ENCODE measurements at places on chromosomes 6 and 20. TPM values are rescaled to one million over a fixed set of nuclear protein-coding genes. Genes with fewer than 3 reads are reported as not detected.

DNA sequence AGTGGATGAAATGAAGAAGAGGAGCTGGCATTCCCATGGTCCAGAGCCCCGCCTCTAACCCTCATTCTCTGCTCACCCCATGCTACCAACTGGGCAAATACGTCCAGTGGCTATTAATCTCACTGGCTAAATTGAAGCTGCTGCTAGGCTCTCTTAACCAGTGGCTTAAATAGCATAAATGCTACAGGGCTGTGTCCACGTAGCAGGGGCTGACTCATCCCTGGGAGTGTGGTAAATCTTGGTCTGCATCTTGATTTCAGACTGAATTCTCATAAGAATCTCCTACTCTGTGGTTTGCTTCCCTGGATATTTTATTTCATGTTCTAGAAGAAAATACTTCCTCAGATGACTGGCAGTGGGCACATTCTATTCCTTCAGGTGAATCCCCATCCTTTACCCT is 193.1 kb upstream of the ARG1 start:
- H3K4me1 ChIP-seq, result no peaks in the 10 kb centered on the region
- H3K36me3 ChIP-seq, result no peaks in the 10 kb centered on the region
- H3K27me3 ChIP-seq, result no peaks in the 10 kb centered on the region
- DNase-seq, result no peak

DNA sequence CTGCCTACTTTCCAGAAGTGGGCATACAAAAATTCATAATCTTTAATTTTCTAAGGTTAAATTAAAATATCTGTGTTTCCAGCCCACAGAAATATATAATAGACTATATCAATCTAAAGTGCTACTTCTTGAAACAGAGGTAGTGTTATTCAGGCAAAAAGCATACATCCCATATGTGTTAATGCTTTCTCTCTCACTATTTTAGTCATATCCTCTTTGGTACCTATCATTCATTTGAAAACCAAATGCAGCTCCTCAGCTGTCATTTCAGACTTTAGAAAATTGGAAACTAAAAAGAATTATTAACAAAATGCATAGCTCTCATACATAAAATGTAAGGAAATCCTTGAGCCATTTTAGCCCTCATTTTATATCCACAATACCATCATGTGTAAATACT is 925 bp downstream of the FHL5 start:
- H3K4me1 ChIP-seq, result no peaks in the 10 kb centered on the region
- no peak for DNase-seq
- peak overlapping the region; percentile 46 for H3K27ac ChIP-seq
- no peaks in the 10 kb centered on the region for H3K27me3 ChIP-seq
- no peak overlapping the region for H3K4me3 ChIP-seq

DNA sequence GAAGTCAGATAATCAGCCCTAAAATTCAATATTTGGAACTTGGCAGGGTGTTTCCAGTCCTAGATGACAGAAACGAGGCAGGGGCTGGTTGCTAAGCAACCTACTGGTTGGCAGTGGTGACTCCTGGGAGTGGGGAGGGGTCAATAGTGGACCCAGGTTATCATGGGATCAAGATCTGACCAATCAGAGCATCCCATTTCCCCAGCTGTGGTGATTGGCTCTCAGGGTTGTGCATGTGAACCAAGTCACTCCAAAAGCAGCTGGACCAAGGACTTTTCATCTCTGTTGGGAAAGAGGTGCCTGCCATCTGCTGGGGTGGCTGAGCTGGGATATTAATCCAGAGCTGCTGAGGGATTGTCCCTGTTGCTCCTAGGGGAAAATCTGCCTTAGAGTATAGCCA is 253.4 kb downstream of the PREX1 start:
- H3K4me3 ChIP-seq, result no peak overlapping the region
- no peak overlapping the region for H3K27ac ChIP-seq
- H3K4me1 ChIP-seq, result no peaks in the 10 kb centered on the region
- no peak for DNase-seq
- no peaks in the 10 kb centered on the region for H3K36me3 ChIP-seq
- H3K27me3 ChIP-seq, result no peaks in the 10 kb centered on the region

- no peak for DNase-seq
- H3K36me3 ChIP-seq, result no peaks in the 10 kb centered on the region
- H3K27ac ChIP-seq, result no peak overlapping the region
Measured at GRCh38 chr6:41970436-41970846, 28.8 kb upstream of the CCND3 start.

DNA sequence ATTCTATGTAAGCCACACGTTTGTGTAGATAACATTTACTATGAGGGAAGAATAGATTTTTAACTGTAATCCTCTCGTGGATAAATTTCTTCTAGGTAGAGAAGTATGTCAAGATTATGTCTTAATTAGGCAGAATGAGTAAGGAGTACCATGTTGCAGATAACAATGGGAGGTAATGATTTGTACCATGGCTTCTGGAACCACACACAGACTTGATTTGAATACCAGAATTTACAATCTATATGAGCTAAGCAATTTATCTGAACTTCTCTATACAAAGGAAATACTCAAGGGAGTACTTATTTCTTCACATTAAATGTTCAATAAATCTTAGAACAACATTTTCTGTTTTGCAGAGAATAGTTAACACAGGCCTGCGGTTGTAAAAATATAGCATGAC is 51.5 kb downstream of the RPS12 start:
- H3K27me3 ChIP-seq, result no peaks in the 10 kb centered on the region
- H3K36me3 ChIP-seq, result no peaks in the 10 kb centered on the region
- H3K27ac ChIP-seq, result no peak overlapping the region
- no peak for DNase-seq
- no peak overlapping the region for H3K4me3 ChIP-seq

DNA sequence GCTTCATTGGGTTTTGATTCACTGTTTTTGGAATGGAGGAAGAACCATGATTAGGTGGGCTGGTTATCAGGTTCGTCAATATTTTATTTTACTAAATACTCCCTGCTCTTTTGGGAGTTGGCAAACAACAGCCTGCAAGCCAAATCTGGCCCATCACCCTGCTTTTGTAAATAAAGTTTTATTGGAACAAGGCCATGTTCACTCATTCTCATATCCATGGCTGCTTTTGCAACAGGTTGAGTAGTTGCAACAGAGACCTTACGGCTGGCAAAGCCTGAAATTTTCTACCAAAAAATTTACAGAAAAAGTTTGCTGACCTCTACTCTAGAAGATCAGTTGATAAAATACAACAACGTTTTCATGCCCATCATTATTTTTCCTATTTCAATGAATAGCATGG is 45.1 kb downstream of the SYTL3 start:
- no peak overlapping the region for H3K4me3 ChIP-seq
- no peaks in the 10 kb centered on the region for H3K27me3 ChIP-seq
- no peaks in the 10 kb centered on the region for H3K4me1 ChIP-seq

DNA sequence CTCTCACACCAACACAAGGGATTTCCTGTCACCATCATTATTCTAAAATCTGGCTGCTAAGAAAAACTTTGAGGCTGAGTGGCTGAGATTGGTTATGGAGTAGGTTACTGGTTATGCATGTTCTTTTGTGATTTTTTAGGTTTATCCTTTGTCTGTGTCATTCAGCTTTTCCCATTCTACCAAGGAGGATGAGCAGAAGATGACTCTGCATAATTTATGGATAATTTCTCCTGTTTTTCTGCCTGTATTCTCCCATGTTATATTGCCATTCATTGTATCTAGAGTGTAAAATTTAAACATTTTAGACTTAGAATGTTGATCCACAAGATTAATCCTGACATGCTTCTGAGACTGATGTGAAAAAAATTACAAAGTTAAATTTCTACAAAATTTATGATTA is 67.8 kb downstream of the SOBP start:
- H3K27me3 ChIP-seq, result no peaks in the 10 kb centered on the region
- no peak overlapping the region for H3K4me3 ChIP-seq
- DNase-seq, result no peak

- H3K4me3 ChIP-seq, result no peak overlapping the region
- no peaks in the 10 kb centered on the region for H3K27me3 ChIP-seq
- no peaks in the 10 kb centered on the region for H3K4me1 ChIP-seq
- no peaks in the 10 kb centered on the region for H3K36me3 ChIP-seq
Measured at GRCh38 chr6:61675734-61676133, 610.3 kb downstream of the KHDRBS2 start.

- H3K27me3 ChIP-seq, result no peaks in the 10 kb centered on the region
- no peaks in the 10 kb centered on the region for H3K36me3 ChIP-seq
- no peak for DNase-seq
Measured at GRCh38 chr6:163952005-163952404, 537.5 kb downstream of the QKI start.

DNA sequence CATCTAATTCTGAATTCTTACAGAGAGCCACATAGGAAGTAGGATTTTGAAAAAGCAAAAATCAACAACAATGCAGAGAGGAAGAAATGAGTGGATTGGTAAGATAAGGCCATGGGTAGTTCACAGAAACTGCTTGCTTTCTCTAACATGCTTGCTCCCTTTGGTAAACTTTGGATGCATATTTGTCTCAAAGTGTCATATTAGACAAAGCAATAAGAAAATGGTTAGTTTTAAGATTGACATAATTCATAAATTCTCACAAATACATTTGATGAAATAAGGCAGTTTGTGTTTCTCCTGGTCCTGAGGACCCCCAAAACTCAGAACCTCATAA is 31.7 kb downstream of the UTRN start:
- H3K36me3 ChIP-seq, result no peaks in the 10 kb centered on the region
- H3K27ac ChIP-seq, result no peak overlapping the region
- no peak for DNase-seq
- H3K27me3 ChIP-seq, result no peaks in the 10 kb centered on the region

- no peaks in the 10 kb centered on the region for H3K27me3 ChIP-seq
- no peak overlapping the region for H3K27ac ChIP-seq
- no peaks in the 10 kb centered on the region for H3K36me3 ChIP-seq
Measured at GRCh38 chr20:60478533-60478932, 520.3 kb downstream of the CDH26 start.

GRCh38 chr20:3472105-3472504 is 1.3 kb downstream of the ATRN start:
- DNase-seq, result no peak
- H3K27ac ChIP-seq, result peak overlapping the region; percentile 77
- H3K27me3 ChIP-seq, result no peaks in the 10 kb centered on the region
- peaks cover 11% of the 10 kb centered on the region for H3K4me1 ChIP-seq
- no peaks in the 10 kb centered on the region for H3K36me3 ChIP-seq
- H3K4me3 ChIP-seq, result peak overlapping the region; percentile 70

- H3K4me1 ChIP-seq, result no peaks in the 10 kb centered on the region
- H3K27ac ChIP-seq, result no peak overlapping the region
- H3K4me3 ChIP-seq, result no peak overlapping the region
- H3K27me3 ChIP-seq, result no peaks in the 10 kb centered on the region
Measured at GRCh38 chr20:4154958-4155411, 139.6 kb upstream of the RNF24 start.

DNA sequence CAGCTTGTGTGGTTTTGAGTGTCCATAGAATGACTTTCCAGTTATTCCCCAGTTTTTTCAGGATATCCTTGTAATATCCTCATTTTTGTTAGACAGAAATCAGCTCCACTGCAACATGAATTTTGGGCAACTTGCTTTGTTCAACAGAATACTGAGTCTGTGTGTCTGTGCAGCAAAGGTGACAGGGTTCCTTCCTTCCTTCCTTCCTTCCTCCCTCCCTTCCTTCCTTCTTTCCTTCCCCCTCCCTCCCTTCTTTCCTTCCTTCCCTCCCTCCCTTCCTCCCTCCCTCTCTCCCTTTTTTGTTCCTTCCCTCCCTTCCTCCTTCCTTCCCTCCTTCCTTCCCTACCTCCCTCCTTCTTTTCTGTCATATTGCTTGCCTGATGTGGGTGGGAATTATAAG is 496.5 kb downstream of the EPM2A start:
- DNase-seq, result no peak
- no peaks in the 10 kb centered on the region for H3K36me3 ChIP-seq
- no peaks in the 10 kb centered on the region for H3K4me1 ChIP-seq
- no peak overlapping the region for H3K4me3 ChIP-seq

GRCh38 chr6:168711666-168712300 is 270.8 kb downstream of the SMOC2 start:
- H3K4me1 ChIP-seq, result no peaks in the 10 kb centered on the region
- no peak overlapping the region for H3K27ac ChIP-seq

DNA sequence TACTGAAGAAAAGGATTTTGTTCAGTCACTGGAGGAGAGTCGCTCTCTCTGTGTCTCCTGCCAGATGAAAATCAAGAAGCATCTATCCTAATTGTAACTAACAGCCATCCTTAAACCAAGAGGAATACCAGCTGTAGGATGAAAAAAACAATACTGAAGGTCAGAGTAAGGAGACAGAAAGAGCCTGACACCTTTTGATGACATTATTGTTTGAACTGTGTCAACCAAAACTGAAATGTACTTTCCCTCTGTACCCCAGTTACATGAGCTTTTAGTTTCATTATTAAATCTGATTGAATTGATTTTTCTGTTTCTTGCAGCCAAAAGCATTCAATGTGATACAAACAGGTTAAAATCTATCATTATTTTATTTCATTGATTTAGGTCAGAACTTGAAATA is 17.2 kb upstream of the BTBD9 start:
- no peaks in the 10 kb centered on the region for H3K4me1 ChIP-seq
- H3K36me3 ChIP-seq, result no peaks in the 10 kb centered on the region
- no peaks in the 10 kb centered on the region for H3K27me3 ChIP-seq
- H3K27ac ChIP-seq, result no peak overlapping the region

DNA sequence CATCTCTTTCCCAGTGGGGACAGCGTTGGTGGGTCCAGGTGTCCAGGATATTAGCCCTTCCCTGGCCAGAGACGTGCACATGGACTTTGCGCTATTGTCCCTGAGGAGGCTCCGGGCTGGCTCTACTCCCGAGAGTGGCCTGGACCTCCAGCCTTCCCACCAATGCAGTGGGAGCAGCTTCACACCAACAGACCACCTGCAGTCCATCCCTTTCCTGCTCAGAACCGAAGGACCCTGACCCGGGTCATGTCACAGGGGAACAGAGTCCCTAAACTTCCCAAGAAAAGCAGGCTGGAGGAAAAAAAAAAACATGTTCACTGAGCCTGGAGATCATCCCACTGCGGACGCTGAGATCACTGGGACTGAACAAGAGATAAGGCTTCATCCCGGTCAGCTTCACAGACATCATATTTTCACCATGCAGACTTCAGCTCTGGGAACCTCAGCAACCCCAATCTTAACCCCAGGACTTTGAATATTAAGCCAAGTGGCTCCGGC is 18.3 kb downstream of the ZMYND8 start:
- DNase-seq, result no peak
- no peaks in the 10 kb centered on the region for H3K4me1 ChIP-seq
- no peaks in the 10 kb centered on the region for H3K36me3 ChIP-seq
- H3K27me3 ChIP-seq, result no peaks in the 10 kb centered on the region

GRCh38 chr20:53642196-53643030 is 48.8 kb upstream of the ZNF217 start:
- no peak for DNase-seq
- no peaks in the 10 kb centered on the region for H3K27me3 ChIP-seq
- no peak overlapping the region for H3K4me3 ChIP-seq
- H3K27ac ChIP-seq, result peak overlapping the region; percentile 32

OR2H1 gene
- not detected for total RNA-seq

ZC2HC1B gene
- total RNA-seq, result not detected

DEFB123 gene
- not detected for total RNA-seq

SPATS1 gene
- not detected for total RNA-seq

SLC17A5 gene
- 27.4 TPM for total RNA-seq

B3GAT2 gene
- not detected for total RNA-seq

SEL1L2 gene
- 1.3 TPM for total RNA-seq

MED20 gene
- total RNA-seq, result 1.0 TPM

CNR1 gene
- 8.2 TPM for total RNA-seq

NT5E gene
- 58.8 TPM for total RNA-seq

PHIP gene
- 40.6 TPM for total RNA-seq

BPIFB4 gene
- total RNA-seq, result not detected

AFDN gene
- total RNA-seq, result 64.6 TPM

SLC25A27 gene
- total RNA-seq, result 24.6 TPM

HLA-DOB gene
- 0.28 TPM for total RNA-seq

BMP5 gene
- not detected for total RNA-seq

INSM1 gene
- not detected for total RNA-seq

TREML2 gene
- not detected for total RNA-seq

All from uterus (tissue), 4 donors.